Kidney glomerular epithelial cell (primary cell): ENCODE measurements at places on chromosomes 1 and 21.

DNA sequence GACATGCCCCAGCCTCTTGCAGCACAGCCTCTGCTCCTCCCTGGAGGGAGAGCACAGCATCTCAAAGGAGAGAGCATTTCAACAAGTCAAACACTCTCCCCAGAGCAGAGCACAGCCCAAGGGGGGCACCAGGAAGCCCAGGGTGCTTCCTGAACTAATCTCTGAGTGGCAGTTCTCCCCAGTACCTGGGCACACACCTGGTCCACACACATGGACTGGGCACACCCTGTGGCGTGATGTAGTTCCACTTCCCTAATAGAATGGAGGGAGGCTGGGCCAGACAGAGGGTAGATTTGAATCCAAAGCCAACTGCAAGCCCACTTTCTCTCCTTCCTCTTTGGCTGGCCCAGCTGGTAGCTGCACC, 55.5 kb downstream of the CD46 start:
- no peak for DNase-seq

- DNase-seq = no peak
These were observed 1.9 kb downstream of the GPN2 start for GRCh38 chr1:26888231-26888630.

GRCh38 chr1:247528812-247529474, 7.3 kb downstream of the OR2C3 start:
- DNase-seq = no peak

GRCh38 chr21:44344541-44345183, 5.5 kb upstream of the CFAP410 start:
- no peak for DNase-seq

DNA sequence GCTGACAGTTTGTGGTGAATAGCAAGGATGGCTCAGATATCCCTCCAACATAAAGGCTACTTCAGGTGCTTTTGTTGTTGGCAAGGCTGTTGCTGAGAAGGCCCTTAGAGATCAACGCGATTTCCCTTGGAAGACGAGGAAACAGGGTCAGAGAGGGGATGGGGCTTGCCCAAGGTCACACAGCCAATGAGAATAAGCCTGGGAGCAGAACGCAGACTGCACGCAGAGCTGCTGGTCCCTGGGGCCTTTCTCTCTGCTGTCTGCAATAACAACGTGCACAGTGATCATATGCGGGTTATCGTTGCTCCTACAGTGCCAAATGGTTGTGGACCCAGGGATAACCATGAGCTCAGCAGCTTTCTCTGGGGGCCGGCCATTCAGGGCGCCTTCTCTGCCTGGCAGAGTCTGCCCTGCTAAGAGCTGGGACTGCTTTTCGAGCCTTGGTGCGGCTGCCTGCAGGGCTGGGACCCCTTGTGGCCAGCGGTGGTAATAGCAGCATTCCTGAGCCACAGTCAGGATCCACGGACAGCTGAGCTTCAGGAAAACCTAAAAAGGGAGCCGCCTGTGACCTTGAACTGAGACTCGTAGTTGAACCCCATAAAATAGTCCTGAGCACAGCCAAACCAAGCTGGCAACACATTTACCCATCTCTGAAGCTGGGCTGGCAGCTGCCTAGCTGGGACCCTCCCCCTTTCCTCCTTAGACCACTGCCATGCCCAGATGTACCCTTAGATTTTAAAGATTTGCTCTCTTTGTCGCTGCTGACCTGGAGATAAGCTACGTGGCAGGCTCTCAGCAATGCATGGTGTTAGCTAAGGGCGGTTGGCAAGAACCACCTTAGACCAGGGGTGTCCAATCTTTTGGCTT, 39.8 kb downstream of the HTR6 start:
- DNase-seq = peak; percentile 61

- no peak for DNase-seq
These were observed 26.1 kb upstream of the PSMG1 start for GRCh38 chr21:39209334-39209688.

DNA sequence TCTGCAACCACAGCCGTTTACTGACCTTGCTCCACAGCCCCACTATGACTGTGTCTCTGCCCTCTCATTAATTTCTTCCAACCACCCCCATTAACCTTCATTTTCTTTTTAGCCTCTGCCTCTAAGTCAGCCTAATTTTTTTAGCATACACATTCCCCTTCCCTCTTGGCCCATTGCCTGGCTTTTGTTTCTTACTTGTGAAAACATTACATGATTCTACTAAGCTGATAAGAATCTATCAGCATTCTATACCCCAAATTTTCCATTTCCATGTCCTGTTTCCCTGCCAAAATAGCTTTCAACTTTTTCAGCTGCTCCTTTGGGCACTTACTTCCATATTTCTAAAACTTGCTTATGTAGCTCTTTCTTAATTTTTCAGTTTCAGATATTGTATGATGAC, 79.8 kb downstream of the PCP4 start:
- no peak for DNase-seq

DNA sequence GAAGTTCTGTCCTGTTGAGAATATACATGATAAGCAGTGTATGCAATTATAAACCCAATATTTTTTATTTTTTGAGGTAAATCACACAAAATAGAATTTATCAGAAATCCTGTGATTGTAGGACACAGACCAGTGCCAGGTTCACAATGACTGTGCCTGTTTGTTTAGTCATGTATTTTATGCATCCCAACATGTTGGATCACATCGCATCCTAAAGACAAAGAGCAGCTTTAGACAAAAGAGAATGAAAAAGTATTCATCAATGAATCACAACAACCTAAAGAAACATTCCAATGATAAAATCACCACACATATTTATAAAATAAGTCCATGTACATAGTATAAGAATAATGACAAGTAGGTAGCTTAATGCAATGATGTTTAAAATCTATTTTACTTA, 53.2 kb upstream of the LRRC8D start:
- no peak for DNase-seq

DNA sequence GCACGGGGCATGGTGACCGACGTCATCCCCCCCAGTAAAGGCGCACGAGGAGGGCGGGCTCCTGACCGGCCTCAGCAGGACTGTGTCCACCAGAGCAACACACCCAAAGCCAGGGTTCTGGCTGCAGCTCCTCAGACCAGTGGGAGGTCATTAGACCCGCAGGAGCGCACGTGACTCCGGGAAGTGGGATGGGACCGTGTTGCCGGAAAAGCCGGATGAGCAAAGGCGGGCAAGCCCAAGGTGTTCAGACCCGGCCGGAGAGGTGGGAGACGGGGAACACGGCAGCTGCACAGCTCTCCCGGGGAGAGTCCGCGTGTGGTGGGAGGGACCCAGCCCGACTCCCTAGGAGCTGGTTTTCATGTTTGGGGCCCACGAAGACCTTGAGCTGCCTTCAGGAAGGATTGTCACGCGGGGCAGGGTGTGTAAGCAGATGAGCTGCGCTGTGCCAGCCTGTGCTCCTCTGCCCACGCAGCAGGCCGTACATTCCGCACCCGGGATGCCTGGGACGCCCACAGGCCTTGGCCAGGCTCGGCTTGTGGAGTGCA, 20.6 kb upstream of the TRAPPC10 start:
- DNase-seq = no peak

GRCh38 chr21:36759348-36760083, 60.6 kb downstream of the SIM2 start:
- DNase-seq = no peak

- DNase-seq = no peak
These were observed 45.0 kb downstream of the IER5 start for GRCh38 chr1:181133441-181133951.

DNA sequence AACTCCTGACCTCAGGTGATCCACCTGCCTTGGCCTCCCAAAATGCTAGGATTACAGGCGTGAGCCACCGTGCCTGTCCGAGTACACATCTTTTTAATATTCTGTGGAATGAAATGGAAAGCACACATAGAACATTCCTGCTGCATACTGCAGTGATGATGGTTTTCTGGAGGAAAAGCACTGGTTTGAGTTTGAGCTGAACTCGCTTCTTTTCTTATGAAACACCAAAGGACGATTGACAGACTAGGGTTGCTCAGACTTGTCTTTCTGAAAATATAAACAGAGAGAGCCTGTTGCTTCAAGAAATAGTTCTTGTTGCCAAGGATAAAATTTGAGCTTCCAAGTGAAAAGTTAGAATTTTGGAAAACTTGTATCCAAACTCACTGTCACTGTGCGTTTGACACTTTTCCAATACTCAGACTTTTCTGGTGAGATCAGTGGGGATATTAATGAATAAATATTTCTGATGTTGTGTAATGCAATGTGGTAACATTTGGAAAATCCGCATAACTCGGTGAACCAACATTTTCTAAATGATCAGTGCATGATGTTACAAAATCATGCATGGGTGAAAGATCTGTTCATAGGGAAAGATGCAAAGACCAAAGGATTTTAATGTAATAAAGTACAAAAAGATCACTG, 15.0 kb upstream of the ERMAP start:
- DNase-seq = no peak

GRCh38 chr1:225996946-225997545, 2.1 kb downstream of the SDE2 start:
- no peak for DNase-seq

DNA sequence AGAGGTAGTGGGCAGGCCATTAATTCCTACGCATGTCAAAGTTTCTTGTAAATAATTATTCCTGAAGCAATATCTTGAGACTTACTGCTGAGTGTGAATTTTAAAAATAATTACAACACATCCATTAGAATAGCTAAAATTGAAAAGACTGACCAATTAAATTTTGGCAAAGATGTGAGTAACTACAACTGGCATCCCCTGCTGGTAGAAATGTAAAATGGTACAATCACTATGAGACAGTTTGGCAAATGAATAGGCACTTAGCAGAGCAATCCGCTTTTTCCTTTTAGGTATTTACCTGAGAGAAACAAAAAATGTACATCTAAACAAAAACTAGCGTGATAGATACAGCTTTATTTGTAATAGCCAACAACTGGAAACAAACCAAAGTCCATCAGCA, 798.9 kb downstream of the BRINP3 start:
- no peak for DNase-seq

DNA sequence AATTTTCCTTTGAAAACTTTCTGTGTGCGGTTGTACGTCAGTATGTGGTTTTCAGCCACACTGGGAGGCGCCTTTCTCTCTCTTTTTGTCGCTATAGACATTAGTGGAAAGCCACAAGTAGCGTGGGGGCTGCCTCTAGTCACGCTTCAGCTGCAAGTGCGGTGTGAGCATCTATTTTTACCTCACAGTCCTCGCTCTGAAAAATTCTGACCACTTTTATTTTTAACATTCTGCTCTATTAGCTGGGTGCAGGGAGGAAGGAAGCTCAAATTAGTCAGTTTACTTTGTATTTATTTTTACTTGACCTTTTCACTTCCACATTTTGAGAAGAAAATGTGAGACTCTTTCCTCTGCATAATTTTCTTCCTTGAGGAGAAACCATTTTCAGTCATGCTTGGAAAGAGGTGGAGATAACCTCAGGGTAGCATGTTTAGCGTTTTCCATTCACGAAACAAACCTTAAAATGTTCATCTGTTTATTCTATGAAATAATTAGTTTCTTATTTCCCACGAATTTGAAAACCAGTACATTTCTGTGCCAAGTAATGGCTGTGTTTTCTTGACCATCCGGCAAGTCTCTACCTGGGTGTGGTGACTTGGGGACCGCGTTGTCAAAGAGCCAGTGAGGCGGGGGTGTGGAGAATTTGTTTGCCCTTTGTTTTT, 35.6 kb downstream of the ADARB1 start:
- DNase-seq = peak; percentile 34

DNA sequence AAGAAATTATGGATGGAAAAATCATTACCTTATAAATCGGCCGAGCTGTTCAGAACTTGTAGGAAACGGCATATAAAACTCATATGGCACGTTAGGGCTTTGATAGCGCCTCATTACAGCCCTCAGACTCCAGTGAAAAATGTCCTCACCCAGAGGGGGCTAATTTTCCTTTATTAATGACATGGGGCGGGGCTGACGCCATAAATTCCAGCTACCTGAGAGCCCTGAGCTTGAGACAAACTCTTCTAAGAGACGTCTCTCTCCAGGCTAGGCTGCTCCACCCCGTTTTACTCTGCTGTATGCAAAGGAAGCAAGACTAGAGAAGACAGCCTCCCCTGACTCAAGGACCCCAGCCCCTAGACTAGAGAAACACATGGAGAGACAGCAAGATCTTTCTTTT, 149.4 kb downstream of the TRABD2B start:
- no peak for DNase-seq

GRCh38 chr21:23475281-23476219, 2131.7 kb downstream of the MRPL39 start:
- DNase-seq = no peak

DNA sequence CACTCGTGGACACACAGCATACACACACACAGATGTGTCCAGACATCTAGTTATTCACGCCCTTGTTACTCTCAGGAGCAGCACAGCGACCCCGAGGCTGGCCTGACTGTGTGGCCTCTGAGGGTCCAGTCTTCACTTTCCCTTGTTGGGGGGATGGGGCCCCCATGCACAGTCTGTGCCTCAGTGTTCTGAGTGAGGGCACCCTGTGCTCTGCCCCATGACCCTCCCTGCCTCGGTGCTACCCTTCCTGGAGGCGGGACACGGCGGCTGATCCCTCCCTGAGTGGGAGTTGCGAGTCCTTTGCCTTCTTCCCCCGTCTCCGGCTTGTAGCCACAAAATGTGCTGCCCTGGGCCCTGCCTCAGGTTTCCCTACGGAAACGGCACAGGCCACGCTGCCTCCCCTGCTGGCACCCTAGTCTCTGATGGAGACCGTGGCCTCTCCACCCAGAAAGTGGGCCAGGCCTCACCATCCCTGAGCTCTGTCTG, 8.6 kb downstream of the CSTB start:
- no peak for DNase-seq

DNA sequence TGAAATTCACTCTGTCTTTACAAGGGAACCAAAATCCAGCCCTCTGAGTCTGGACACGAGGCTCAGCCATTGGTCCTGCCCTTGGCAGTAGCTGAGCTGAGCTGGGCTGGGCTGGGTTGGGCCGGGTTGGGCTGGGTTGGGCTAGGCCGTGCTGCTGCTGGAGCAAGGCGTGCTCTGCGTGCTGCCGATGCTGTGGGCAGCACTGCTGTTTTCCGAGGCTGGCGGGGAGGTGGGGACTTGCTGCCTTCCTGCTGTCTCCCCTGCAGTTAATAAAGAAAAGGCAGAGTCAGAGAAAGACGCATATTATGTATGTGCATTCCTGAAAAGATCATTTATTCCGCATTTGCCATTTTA, 182.9 kb downstream of the CDC7 start:
- DNase-seq = no peak

DNA sequence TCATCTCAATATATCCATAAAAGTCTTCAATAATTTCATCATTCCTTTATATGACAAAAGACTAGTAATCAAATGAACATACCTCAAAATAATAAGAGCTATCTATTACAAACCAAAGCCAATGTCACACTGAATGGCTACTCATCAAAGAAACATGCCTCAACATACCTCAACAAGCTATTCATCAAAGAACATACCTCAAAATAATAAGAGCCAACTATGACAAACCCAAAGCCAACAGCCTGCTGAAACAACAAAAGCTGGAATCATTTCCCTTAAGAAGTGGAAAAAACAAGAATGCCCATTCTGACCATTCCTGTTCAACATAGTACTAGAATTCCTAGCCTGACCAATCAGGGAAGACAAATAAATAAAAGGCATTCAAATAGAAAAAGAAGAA, 1373.7 kb downstream of the BRINP3 start:
- no peak for DNase-seq

GRCh38 chr1:179995576-179995975, 41.0 kb downstream of the CEP350 start:
- DNase-seq = no peak
